ENCODE measurements at places on chromosomes 16 and 17. TPM values are rescaled to one million over a fixed set of nuclear protein-coding genes. Genes with fewer than 3 reads are reported as not detected.

GRCh38 chr16:11164482-11165270, 91.3 kb downstream of the SOCS1 start:
- H3K36me3 ChIP-seq: no peaks in the 10 kb centered on the region
- peaks cover 8% of the 10 kb centered on the region for H3K27me3 ChIP-seq
- H3K4me3 ChIP-seq: no peak overlapping the region
- DNase-seq: no peak
- H3K4me1 ChIP-seq: peaks cover 10% of the 10 kb centered on the region

SLFN13 gene
- total RNA-seq: 33.6 TPM

SEC14L5 gene
- 1.8 TPM for total RNA-seq

PIK3R6 gene
- not detected for total RNA-seq

DNA sequence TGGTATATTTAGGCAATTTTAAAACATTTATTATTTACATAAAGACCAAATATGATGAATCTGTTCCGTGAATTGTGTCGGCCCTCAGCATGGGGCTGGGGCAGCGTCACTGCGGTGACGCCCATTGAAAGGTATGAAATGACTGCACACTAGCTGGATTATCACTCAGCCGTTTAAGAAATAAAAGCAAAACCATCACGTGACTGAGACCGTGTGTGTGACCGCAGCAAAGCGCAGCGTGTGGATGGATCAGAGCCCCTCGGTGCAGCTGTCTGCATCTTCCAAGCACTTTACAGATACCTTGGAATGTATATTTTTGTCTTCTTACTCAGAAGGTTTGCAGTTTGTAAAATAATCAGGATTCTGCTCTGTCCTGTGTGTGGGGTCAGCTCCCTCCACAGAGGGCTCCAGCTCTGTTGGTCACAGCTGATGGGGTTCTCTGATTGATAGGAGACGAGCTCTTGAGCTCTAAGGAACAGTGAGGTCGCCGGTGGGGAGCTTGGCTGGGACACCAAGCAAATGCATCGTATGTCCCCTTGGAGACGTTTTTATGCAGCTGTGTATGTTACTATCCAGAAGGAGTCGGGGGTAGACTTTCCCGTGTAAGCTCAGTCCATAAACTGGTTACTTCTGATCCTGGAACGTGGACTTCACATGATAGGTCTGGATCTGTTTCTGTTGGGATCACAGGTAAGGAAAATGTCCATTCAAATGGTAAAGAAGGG, 45.1 kb downstream of the WDR45B start:
- no peak for DNase-seq
- peak overlapping the region; percentile 53 for H3K27ac ChIP-seq
- no peak overlapping the region for H3K4me3 ChIP-seq

All from progenitor cell of endocrine pancreas (in vitro differentiated cells).